ENCODE measurements at places on chromosomes 7 and 10.

GRCh38 chr7:40658729-40659128 is 523.9 kb downstream of the SUGCT start:
- DNase-seq, result no peak

GRCh38 chr7:157368955-157369354 is 32.2 kb downstream of the DNAJB6 start:
- no peak for DNase-seq

DNA sequence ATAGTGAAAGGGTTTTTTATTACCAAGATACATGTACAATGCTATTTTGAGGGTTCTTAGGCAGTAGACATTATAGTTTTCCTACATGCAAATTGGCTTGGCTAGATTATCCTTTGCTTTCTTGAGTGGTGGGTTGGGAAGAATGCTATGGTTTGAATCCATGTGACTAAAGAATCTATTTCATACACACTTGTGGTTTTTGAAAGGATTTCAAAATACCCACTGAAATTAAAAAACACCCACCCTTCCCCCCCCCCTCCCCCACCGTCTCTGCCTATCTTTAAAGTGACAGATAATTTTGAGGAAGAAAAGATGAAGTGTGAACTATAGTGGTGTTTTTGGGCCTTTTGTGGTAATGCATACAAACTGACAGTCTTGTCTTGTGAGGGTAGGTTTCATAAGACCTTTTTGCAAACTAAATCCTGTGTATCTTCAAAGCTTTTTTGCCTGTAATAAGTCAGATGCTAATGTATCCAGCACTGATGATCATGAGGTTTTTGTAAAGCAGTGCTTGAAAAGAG is 90.9 kb downstream of the TPST1 start:
- no peak for DNase-seq

- peak; percentile 33 for DNase-seq
Measured at GRCh38 chr10:30373596-30374327, 24.7 kb upstream of the MTPAP start.

GRCh38 chr7:66747881-66748511 is 7.5 kb downstream of the RABGEF1 start:
- no peak for DNase-seq

GRCh38 chr10:101833466-101833865 is 10.1 kb downstream of the KCNIP2 start:
- DNase-seq, result no peak

- no peak for DNase-seq
Measured at GRCh38 chr10:78717200-78717599, 351.6 kb upstream of the ZMIZ1 start.

- DNase-seq, result no peak
Measured at GRCh38 chr10:132535065-132535651, 2.4 kb upstream of the INPP5A start.

DNA sequence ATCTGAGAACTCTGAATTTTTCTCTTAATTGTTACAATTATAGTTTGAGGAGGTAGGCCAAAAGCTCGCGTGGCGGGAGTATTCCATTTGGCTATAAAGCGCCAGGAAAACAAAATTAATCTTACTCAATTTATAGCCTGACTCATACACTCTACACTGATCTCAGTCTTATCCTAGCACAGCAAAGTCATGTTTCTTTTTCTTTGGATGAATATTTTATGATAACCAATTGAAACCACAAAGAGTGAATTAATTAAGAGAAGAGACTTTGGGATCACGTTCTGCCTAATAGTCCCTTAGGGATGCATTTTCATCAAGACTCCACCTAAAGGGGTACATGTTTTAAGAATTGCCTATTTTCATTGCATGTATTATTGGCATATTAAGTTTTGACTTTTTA is 420.8 kb downstream of the HGF start:
- no peak for DNase-seq

DNA sequence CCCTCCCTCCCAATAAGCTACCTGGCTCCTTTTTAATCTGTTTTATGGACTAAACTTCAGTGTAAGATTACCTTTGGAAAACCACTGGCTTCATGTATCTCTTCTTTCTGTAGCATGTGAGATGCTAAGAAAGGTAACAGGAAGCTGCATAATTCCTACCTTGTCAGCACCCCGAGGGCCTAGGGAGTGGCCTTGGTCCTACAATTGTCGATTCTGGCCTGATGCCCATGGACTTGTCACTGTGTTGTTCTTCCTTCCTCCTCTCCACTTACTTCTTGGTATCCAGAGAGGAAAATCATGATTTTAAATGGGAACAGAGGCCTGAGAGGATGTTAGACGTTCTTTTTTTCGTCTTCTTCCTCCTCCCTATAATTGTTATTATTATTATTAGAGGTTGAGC is 42.9 kb upstream of the PDZD8 start:
- DNase-seq, result no peak

GRCh38 chr7:102125127-102125596 is 161.5 kb upstream of the SH2B2 start:
- DNase-seq, result no peak

GRCh38 chr7:32126843-32127242 is 56.6 kb upstream of the PDE1C start:
- no peak for DNase-seq

DNA sequence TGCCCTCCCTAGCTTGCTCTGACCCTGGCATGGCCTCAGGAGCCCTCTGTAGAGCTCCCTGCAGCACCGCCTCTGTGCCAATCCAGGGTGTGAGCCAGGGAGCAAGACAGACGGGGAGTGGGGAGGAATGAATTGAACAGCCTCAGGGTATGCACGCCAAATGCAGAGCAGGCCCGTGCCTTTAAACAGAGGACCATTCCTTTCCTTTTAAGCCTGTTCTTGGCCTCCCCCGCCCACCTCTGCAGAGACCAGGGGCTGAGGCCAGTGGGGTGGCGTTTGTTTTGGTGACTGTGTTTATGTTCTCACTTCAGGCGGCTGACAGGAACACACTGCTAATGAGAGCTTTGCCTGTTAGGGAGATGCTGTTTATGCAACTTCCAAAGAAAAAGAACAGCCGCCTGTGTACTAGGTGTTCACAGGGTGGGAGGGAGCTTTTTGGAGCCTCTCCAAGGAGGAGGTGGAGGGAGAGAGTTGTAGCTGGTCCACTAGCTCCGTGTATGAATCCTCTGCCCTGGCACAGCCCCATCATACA is 528.1 kb upstream of the DPP6 start:
- DNase-seq, result no peak

- no peak for DNase-seq
Measured at GRCh38 chr7:25995216-25995615, 156.8 kb upstream of the NFE2L3 start.

- no peak for DNase-seq
Measured at GRCh38 chr7:36475381-36475780, 85.7 kb downstream of the ANLN start.

- DNase-seq, result no peak
Measured at GRCh38 chr10:92074126-92074887, 150.7 kb downstream of the BTAF1 start.

DNA sequence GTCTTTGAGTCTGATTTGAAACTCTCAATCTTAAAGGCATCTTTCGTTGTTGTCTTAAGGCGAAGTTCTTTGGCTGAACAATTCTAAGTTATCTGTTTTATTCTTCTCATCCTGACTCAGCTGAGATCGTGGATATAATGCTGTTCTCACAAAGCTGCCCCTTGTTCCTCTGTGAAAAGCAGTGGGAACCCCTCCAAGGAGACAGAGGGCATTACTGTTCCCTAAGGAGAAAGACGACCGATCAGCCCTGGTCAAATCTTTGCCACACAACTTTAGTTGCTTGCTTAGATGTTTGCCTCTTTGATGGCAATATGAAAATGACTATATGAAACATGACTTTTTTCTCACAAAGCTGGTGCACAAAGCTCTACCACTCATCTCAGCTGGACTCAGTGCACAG is 1016.7 kb downstream of the REEP3 start:
- DNase-seq, result no peak

DNA sequence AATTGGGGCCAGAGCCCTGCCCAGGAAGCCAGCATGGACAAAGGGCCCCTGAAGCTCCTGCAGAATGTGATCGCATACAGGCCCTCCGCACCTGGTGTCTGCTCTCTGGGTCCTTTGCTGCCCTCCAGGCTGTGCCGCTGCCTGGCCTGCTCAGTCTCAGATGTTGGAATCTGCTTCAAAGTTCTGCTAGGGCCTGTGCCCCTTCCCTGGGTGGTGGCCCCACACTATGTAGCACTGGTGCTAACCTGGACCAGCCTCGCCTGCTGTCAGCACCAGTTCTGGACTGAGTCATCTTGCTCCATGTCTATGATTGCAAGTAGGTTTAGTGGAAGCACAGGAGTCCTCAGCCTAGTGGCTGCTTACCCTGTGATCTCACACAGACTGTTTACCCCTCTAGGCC is 6.3 kb downstream of the MAT1A start:
- DNase-seq, result no peak

GRCh38 chr10:91992031-91992430 is 68.5 kb downstream of the BTAF1 start:
- no peak for DNase-seq

GRCh38 chr7:71770269-71770907 is 638.4 kb downstream of the GALNT17 start:
- DNase-seq, result no peak

DNA sequence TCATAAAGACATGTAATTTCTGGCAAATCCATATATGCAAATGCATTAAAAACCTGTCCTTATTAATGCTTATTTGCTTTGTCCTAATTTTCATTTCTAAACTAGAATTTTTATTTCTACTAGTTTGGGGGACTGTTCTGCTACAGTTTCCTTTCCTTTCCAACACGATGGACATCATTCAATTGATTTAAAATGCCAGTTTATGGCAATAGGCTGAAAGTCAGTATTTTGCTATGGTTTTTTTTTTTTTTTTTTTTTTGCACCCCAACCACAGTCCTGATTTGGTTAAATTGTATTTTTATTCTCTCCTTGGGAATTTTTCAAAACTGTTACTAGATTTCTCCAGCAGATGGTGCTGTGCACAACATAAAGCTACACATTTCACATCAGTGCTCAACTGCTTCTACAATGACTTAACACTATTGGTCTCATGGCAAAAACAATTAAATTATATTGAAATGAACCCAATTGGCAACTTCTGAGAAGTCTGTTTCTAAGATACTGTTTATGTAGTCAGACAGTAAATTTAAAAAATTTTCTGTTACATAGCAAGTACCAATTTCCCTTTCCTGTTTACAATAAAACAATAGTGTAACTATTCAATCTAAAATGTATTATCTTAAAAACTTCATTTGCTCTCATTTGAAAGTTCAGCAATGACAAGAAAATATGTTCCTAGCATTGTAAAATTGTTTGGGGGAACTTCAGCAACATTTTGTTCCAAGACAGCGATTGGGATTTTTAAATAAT is 193.8 kb upstream of the CCDC6 start:
- peak; percentile 9 for DNase-seq

GRCh38 chr7:42967391-42967790 is 35.2 kb downstream of the MRPL32 start:
- DNase-seq, result no peak

DNA sequence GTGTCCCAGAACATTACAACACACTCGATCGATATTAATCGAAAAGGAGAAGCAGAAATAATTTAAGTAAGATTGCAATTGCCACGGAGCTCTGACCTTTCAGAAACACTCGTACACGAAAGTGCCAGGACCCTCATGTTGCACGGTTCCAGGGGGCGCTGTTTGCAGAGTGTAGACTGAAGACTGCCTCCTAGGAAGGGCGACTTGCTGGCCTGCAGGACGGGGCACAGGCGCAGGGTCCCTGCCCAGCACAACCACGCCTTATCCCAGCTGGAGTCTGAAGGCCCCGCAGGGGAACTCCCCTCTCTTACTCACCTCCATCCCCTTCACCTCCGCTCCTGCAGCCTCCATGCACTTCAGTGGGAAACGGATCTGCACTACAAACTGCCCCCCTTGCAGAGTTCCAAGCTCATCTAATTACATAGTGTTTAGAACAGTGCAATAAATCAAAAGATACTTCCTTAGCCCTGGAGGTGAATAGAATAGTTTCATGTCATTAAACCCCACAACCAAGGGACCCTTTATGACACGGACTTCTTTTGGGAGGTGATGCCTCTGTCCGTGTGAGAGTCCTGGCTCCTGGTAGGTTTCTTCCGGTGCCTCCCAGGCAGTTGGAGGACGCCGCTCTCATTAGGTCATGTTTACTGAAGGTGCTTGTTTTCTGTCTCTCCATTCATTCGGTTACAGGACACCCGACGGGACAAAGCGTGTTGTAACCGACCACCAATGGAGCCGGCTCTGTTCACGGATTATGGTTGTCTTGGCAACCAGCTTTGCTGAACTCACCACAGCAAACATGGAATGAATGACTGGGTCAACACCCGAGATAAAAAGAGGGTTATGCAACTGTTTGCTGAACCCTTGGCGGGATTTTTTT is 262.2 kb downstream of the BAMBI start:
- no peak for DNase-seq

- DNase-seq, result no peak
Measured at GRCh38 chr10:50561816-50562215, 61.9 kb downstream of the SGMS1 start.

- no peak for DNase-seq
Measured at GRCh38 chr10:69574571-69574978, 1.4 kb upstream of the NEUROG3 start.

DNA sequence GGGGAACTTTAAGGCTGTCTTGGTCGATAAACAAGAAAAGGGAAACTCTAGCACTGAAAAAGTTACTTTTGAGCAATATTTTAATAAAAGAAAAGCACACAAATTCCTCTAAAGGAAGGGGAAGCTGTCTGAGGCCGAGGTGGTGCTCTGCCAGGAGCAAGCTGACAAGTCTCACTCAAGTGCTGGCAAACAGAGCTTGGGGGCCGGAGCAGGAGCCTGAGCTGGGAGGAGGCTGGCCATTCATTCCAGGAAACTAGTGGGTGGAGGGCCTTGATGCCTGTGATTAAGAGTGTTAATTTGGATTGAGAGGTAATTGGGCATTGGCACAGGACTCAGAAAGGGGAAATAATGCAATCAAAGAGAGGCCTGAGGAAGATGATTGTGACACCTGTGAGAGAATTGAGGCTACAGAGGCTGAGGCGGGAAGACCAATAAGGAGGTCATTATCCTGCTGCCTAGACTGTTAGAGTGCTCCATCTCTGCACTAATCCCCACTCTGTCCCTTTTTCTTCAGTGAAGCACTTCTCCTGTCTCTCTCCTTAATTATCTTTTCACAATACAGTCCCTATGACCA is 154.9 kb upstream of the COL1A2 start:
- DNase-seq, result no peak

GRCh38 chr10:11231285-11231684 is 213.6 kb downstream of the CELF2 start:
- DNase-seq, result no peak

DNA sequence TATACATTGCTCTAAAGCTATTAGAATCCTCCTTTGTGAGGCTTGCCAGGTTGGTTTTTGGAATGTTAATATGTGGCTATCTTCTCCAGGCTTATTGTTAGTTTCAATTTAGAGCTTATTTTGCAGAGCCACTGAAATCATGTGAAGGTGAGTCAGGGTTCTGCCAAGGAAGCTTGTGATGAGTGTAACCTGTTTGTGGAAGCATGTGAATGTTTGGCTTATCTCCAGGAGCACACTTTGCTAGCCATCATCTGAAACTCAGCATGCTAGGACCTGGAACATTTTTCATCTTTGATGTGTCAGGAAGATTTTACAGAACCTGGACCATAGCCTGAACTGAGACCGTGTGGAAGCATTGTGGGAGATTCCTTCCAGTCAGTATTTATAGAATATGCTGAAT is 197.3 kb downstream of the PPP1R9A start:
- DNase-seq, result no peak
